ENCODE measurements at places on chromosomes 1 and 21.

GRCh38 chr21:33902349-33902748 is 13.3 kb downstream of the ATP5PO start:
- no peak for DNase-seq

DNA sequence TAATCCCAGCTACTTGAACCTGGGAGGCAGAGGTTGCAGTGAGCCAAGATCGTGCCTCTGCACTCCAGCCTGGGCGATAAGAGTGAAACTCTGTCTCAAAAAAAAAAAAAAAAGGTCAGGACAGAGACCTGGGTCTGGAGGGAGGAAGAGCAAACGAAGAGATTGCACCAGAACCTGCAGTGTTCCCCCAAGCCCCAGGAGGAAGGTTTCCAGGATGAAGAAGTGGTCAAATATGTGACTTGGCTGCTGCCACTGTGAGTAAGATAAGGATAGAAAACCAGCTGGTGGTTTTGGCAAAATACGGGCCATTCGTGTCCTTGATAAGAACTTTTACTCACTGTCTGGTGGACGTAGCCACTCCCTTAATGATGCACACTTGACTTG is 42.2 kb downstream of the CLDN14 start:
- no peak for DNase-seq

DNA sequence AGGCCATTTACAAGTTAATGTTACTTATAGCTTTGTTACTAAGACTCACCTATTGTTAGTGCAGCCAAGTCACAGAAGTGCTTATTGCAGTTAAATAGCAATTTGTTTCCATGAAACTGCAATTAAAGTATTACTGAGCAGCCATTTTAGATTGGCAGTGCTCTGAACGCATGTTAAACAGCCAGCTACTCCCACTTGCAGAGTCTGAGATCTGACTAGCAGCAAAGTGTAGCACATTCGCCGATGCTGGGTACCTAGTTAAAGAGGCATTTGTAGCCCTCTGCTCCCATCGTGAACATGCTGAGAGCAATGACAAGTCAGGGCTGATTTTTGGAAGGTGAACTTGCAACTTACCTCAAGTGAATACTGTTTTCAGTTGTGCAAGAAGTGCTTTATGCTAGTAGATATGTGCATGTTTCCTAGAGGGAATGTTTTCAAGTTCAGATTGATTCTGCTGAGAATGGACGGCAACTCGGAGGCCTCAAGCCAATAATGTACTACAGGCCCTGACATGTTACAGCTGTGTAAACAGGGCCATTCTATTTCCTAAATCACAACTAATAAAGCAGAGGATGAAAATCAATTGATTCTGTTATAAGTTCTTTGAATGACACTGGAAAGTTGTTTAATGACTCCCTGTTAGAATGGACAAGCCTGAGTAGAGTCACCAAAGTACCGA is 19.8 kb downstream of the LMO4 start:
- no peak for DNase-seq

- DNase-seq, result no peak
These were observed 22.8 kb downstream of the ECE1 start for GRCh38 chr1:21267191-21268077.

GRCh38 chr1:185819798-185820197 is 85.6 kb downstream of the HMCN1 start:
- no peak for DNase-seq

- DNase-seq, result no peak
These were observed 6.9 kb downstream of the MIB2 start for GRCh38 chr1:1622010-1622787.

DNA sequence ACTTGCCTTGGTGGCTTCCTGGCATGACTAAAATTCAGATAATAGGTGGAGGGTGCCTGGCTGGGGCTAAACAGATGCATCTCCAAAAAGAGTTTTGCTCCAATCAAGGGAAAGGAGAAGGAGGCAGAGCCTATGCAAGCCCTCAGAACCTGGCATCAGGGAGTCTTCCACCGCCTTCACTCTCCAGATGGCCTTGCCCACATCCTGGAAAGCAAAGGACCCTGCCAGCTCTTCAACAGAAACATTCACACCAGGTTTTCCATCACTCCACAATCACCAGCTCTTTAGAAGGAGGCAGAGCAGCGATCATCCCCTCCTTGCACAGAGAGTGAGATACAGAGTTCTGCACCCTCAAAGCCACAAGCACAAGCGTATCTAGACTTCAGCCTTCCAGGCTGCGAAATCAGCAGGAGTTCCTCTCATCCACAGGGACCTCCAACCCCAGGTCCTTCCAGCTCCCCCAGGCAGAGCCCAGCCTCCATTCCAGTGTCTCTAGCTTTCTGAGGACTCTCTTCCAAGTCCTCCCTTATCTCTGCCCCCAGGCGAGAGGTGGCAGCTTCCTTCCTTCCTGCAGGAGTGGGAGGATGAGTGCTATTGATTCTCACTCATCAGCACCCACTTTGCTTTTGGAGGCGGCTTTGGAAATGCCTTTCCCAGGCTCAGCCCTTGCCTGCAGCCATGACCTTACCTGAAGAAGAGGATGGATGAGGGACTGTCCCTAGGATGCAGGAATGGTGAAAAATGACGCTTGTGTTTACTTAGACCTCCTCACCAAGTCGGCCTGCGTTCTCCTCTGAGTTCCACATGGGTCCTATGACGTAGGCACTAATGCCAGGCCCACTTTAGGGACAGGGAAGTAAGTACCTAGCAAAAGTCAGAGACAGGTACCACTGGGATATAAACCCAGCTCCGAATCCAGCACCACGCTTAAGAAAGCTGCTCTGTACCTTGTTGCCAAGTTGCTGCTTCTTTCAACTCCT is 75.4 kb downstream of the RIPK4 start:
- DNase-seq, result no peak

DNA sequence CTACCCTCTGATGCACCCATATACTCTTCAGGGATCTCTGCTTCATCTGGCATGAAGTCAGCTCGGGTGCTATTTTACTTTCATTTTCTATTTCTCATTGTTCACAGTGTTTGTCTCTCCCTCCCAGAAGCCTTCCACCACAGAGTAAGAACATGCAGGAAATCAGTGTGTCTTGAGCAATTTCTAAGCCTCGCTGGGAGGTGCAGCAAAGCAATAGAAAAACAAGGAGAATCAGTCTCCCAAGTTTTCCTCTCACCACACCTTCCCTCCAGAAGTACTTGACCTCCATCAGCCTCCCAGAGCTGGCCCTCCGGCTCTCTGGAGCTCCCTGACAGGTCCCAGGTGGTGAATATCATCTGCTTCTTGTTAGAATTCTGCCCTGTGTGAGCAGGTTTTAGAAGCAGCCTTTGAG is 594.7 kb upstream of the CAMK1G start:
- no peak for DNase-seq

- DNase-seq, result no peak
These were observed 114.9 kb upstream of the SLC45A1 start for GRCh38 chr1:8203056-8203455.

DNA sequence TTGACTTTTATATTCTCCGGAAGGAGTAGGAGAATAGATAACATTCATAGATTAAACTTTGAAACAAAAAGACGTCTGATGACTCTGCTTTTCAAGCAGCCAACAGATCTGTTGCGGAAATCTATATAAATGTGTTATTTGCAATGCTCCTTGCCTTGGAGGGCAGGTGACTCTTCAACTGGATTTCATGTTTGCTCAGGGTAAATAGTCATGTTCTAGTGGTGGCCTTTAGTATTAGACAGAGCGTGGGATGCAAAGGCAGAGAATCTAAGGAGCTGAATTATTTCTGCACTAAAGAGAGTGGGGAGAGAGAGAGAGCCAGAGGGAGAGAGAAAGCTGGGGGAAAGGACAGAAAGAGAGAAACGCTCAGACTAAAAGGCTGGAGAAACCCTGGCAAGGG is 454.3 kb downstream of the AJAP1 start:
- DNase-seq, result no peak
